ENCODE measurements at places on chromosomes 1 and 21. TPM values are rescaled to one million over a fixed set of nuclear protein-coding genes. Genes with fewer than 3 reads are reported as not detected.

Gene CRP
- total RNA-seq, result not detected

Gene LCE1B
- 0.11 TPM for total RNA-seq

Gene NUDT4B
- total RNA-seq, result 21.9 TPM

Gene PGBD5
- 0.11 TPM for total RNA-seq

Gene XCL1
- not detected for total RNA-seq

Gene MXRA8
- 2.0 TPM for total RNA-seq

Gene PADI1
- total RNA-seq, result 0.39 TPM

Gene NUP210L
- not detected for total RNA-seq

Gene JAM2
- not detected for total RNA-seq

Gene TCP10L
- not detected for total RNA-seq

Gene PDC
- not detected for total RNA-seq

Gene ADGRB2
- total RNA-seq, result 0.39 TPM

Gene FMO4
- total RNA-seq, result 3.0 TPM

Gene C1orf146
- total RNA-seq, result not detected

Gene RPE65
- total RNA-seq, result not detected

Gene AGMAT
- total RNA-seq, result 5.5 TPM

Gene LCE1C
- 1.1 TPM for total RNA-seq

Gene PRAMEF4
- not detected for total RNA-seq

Gene SPRR4
- total RNA-seq, result not detected

Gene OR6Y1
- total RNA-seq, result not detected

Gene TIPRL
- total RNA-seq, result 33.3 TPM

Gene KRTAP13-2
- total RNA-seq, result not detected

Gene ANKRD45
- total RNA-seq, result not detected

Gene OR2G6
- not detected for total RNA-seq

Gene ACTA1
- total RNA-seq, result not detected

Gene CLCNKA
- total RNA-seq, result not detected

Gene DIRAS3
- total RNA-seq, result not detected

Gene SPRR1A
- total RNA-seq, result not detected

Gene AIM2
- total RNA-seq, result not detected

Gene RAD54L
- 3.1 TPM for total RNA-seq

Gene HAPLN2
- total RNA-seq, result not detected

Gene S100PBP
- 13.3 TPM for total RNA-seq

Gene TSPAN2
- 0.78 TPM for total RNA-seq

Gene DDR2
- total RNA-seq, result 6.1 TPM

All from hair follicular keratinocyte (primary cell).